Stimulated activated CD4-positive, alpha-beta T cell treated with anti-CD3 and anti-CD28 coated beads, TNF-alpha, amount 100 ng/mL, for 1 hour (primary cell): ENCODE measurements at places on chromosomes 7 and 10.

- no peak for DNase-seq
Measured at GRCh38 chr7:98930921-98931320, 52.6 kb downstream of the TRRAP start.

DNA sequence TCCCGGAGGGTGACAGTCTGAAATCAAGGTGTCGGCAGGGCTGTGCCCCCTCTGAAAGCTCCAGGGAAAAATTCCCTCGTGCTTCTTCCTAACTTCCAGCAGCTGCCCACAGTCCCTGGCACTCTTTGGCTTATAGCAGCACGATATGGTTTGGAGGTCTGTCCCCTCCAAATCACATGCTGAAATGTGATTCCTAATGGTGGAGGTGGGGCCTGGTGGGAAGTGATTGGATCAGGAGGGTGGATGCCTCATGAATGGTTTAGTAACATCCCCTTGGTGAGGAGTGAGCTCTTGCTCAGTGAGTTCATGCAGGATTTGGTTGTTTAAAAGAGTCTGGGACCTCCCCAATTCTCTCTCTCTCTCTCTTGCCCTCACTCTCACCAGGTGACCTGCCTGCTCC is 51.1 kb downstream of the GPAM start:
- DNase-seq: no peak

GRCh38 chr7:124275411-124275810 is 242.5 kb upstream of the TMEM229A start:
- no peak for DNase-seq

DNA sequence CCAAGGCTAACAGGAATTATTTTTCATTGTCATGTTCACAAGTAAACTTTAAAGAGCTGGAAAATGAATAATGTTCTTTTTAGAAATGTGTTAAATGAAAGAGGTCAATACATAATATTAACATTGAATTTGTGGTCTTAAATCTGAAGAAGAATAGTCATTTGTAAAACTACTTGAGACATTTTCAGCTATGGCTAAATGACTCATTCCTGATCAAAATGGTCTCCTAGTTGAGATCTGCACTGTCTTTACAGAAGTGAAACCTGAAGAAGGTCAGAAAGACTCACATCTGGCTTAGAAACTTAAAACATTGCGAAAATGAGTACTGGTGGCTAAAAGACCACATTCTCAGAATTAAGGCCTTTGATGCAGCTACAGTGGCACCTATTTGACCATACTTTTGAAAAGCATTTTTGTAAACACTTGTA is 5.9 kb downstream of the PIK3CG start:
- DNase-seq: no peak

DNA sequence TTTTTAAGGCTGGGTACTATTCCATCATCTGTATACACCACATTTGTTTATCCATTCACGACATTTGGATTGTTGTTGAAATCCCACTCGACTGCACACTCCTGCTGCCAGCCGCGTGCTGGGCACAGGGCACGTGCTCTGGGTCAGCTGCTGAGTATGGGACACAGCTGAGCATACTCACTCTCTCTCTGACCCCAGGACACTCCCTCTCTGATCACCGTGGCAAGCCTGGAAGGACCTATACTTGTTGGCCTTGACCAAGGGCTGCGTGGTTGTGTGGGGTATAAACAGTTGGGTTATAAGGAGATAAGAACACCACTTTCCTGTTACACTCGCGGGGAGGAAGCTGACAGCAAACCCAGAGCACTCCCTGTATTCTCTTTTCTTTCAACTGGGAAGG is 153.0 kb upstream of the RHEB start:
- DNase-seq: no peak

- DNase-seq: no peak
Measured at GRCh38 chr10:44978570-44979280, at the start of gene DEPP1. Gene DEPP1, minus strand, starts transcription at chr10:44978809. Its CDS starts 779 bp downstream, at chr10:44978030.

DNA sequence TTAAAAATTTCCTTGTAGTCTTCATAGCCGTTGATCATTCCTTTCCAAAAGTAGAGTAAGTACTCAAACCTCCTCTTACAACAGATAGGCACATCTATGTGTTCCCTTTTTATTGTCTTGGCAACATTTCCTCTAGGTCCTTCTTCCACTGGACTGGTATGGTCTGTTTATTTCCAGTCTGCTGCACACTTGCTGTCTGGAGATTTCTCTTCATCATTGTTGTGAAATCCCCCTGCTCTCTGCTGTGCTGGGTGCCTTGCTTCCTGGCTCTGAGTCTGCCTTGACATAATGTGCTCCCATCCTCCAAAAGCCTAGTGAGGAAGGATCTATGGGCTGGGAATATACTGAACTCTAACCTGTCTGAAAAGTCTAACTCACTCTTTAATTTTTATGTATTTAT is 545.3 kb upstream of the VSTM2A start:
- no peak for DNase-seq

- no peak for DNase-seq
Measured at GRCh38 chr10:128713874-128714570, 587.8 kb upstream of the MKI67 start.

GRCh38 chr7:48938539-48939295 is 14.4 kb downstream of the CDC14C start:
- DNase-seq: no peak

- no peak for DNase-seq
Measured at GRCh38 chr10:126521399-126521798, 133.1 kb upstream of the ADAM12 start.

GRCh38 chr7:94578614-94579013 is 69.0 kb downstream of the CASD1 start:
- DNase-seq: no peak

- no peak for DNase-seq
Measured at GRCh38 chr10:62244088-62244487, 24.6 kb downstream of the RTKN2 start.

- no peak for DNase-seq
Measured at GRCh38 chr10:24793648-24794379, 70.1 kb upstream of the ARHGAP21 start.

- DNase-seq: no peak
Measured at GRCh38 chr10:23344241-23344841, at the start of gene C10orf67. Gene C10orf67, minus strand, starts transcription at chr10:23344797. Its CDS starts 23 bp downstream, at chr10:23344774.

GRCh38 chr7:142569851-142570250 is 179.4 kb upstream of the PRSS1 start:
- no peak for DNase-seq

DNA sequence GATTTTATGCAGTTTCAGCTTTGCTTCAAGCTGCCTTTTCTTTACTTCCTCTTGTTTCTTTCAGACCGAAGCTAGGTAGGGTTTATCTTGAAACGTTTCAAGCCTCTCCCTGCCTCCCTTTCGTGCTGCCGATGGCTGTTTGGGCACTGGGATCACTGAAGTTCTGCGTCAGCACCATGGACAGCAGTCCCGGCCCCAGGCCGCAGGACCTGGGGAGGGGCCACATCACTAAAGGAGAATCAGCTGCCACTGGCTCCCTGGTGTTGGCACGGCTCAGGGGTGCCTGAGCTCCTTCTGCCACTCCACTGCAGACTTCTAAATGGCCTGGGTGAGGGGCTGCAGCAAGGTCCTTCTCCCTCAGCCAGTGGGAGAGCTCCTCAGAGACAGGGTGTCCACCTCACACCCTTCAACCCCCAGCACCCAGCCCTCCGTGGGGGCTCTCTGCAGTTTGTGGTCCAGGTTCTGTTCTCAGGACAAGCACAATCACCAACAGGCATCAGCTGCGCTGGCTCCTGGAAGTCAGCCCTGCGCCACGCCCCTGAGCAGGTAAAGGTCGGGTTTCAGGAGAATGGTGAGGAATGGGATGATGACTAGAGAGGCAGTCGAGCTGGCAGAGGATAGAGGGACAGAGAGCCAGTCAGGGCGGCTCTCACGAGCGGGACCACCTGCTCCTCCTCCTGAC is 387.2 kb downstream of the TCERG1L start:
- DNase-seq: no peak

DNA sequence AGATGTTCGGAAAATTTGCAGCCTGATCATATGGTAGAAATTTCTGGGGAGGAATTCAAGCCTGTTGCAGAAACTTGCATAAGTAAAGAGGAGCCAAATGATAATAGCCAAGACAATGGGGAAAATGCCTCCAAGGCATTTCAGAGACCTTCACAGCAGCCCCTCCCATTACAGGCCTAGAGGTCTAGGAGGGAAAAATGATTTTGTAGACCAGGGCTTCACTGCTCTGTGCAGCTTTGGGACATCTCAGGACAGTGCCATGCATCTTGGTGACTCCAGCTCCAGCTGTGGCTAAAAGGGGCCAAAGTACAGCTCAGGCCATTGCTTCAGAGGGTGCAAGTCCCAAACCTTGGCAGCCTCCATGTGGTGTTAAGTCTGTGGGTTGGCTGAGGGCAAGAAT is 50.6 kb upstream of the CYP2C18 start:
- DNase-seq: no peak

DNA sequence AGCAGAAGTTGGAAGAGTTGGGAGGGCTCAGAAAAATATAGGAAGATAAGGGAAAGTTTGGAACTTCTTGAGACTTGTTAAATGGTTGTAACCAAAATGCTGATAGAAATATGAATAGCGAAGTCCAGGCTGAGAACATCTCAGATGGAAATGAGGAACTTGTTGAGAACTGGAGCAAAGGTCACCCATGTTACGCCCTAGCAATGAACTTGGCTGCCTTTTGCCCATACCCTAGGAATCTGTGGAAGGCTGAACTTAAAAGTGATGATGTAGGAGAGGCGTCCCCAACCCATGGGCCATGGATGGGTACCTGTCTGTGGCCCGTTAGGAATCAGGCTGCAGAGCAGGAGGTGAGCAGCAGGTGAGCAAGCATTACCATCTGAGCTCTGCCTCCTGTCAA is 347.8 kb downstream of the ARL4A start:
- DNase-seq: no peak

DNA sequence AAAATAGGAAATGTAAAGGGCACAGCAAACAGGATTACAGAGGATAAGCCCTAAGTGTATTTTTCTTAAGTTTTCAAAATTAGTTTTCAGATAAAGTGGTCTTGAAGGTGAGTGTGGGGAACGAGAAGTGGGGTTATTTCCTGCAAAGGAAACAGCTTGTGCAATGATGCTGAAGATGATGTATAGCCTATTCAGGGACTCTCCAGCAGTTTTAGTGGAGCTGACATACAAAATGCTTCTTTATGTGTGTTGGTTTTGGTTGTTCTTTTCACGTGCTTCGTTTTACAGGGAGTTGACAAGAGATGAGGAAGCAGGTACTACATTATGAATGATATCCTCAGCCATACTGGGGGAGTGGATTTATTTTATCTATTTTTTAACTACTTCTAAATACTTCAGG is 20.5 kb downstream of the CASD1 start:
- no peak for DNase-seq

DNA sequence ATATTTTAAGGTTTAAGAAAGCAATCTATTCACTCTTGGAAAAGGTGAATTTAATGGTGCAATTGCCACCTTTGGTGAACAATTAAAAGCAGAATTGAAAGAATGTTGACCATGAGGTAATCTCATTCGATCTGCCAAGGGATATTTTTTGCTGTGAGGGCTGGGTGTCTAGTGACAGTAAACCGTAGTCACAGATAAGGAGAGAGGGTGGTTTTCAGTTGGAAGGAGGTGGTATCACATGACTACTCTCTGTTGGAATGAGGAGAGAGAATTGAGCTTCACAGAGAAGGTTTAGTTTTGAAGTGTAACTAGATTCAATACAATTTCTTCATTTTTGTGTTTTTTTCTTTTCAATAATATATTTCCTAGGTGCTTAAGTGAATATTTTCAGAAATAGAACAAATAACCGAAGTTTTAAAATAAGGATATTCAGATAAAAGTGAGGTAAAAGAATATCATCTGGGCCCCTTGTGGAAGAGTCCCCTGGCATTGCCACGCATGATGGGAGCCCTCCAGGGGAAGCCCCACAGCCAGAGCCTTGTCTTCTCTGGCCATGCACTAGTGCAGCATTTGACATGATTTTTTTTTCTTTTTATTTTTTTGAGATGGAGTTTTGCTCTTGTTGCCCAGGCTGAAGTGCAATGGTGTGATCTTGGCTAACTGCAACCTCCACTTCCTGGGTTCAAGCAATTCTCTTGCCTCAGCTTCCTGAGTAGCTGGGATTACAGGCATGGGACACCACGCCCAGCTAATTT is 73.4 kb downstream of the GPR141 start:
- no peak for DNase-seq

DNA sequence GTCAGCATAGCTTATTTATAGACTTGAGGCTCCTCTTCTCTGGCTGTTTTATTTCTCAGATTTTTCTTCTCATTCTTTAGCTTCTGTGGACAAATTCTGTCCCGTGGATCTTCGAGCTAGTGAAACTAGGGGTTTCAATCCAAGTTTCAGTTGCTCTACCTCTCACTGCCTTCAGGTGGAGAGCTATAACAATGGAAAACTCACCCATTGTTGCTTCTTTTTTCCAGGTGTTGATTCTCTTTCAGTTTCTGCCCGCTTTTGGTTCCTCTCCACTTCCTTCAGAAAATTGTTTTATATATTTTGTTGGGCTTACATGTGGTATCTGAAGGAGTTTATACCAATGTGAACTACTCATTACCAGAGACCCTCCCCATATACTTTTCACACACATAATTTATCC is 266.1 kb downstream of the TCF7L2 start:
- DNase-seq: no peak

- no peak for DNase-seq
Measured at GRCh38 chr10:127978481-127978880, 71.6 kb downstream of the PTPRE start.

GRCh38 chr7:106872763-106873162 is 7.7 kb downstream of the PIK3CG start:
- no peak for DNase-seq

DNA sequence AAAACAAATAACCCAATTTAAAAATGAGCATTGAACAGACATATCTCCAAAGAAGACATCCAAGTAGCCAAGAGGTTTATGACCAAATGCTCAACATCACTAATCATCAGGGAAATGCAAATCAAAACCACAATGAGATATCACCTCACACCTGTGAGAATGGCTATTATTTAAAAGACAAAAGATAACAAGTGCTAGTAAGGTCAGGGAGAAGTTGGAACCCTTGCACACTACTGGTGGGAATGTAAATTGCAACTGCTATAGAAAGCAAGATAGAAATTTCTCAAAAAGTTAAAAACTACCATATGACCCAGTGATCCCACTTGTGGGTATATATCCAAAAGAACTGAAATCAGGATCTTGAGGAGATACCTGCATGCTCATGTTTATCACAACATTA is 49.5 kb downstream of the SGMS1 start:
- no peak for DNase-seq

DNA sequence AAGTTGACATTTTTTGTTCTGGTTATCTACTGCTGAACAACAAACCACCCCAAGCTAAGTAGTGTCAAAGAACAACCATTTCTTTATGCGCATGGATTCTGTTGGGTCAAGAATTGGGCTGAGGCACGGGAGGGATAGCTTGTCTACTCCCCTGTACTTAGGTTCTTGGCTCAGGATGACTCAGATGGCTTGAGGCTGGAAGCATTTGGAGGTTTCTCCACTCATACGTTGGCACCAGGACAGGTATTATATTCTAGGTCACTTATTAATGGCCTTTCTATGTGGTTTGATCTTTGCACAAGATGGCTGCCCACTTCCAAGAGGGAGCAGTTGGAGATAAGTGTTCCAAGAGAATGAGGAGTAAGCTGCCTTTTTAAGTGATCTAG is 11.8 kb upstream of the TFAM start:
- DNase-seq: no peak
